ENCODE measurements at places on chromosomes 4 and X.

- no peak for DNase-seq
Measured at GRCh38 chr4:140277576-140277975, 95.9 kb upstream of the SCOC start.

GRCh38 chr4:30840571-30840970 is 120.4 kb downstream of the PCDH7 start:
- no peak for DNase-seq

DNA sequence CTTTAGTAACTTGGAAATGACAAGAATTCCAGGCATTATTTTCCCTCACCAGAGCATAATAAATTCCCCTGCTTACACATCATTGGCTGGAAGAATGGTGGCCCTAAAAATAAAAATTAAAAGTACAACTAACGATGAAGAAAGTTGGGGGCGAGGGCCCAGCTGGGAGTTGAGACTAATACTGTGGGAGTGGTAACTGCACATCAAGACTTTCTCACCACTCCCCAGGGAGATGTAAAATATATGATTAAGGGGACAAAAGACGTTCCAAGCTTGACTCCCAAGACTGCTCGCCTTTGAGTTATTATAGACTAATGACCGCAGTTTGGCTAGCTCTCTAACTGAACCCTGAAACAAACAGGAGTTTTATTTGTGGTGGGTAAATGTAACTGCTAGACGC is 30.0 kb downstream of the SMIM31 start:
- DNase-seq = no peak

DNA sequence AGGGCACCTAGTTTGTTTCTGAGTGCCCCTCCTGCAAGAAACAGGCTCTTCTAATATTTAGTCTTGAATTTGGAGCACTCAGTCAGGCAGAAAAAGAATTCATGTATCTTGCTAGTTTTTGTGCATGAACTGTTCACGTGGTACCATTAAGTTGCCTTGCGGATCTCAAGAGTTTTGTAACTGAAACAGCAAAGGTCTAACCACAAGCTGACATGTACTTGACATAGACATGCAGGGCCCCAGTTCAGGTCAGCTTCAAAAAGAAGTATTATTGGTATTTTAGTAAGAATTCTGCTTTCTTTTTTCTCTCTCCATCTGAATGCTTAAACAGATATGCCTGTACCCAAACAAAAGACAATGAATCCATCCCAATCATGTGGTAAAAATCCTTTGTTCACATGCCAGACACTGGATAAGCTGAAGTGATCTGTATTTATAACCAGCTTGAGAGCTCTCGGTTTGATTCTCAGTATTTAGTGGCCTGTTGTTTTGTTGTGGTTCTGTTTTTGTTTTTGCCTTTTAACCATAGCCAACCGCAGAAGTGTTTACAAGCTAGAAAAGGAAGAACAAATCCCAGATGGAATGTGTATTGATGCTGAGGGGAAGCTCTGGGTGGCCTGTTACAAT is 13.0 kb downstream of the RGN start:
- no peak for DNase-seq

DNA sequence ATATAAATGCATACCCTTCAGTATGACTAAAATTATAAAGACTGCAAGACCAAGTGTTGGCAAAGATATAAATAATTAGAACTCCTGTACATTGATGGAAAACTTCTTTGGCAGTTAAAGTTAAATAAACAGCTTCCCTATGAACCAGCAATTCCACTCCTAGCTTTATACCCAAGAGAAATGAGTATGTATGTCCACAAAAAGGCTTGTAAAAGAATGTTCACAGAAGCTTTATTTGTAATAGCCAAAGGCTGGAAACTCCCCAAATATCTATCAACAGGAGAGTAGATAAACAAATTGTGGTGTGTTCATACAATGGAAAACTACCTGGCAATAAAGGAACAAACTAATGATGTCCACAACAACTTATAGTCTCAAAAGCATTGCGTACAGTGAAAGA is 184.8 kb downstream of the AMELX start:
- DNase-seq = no peak

DNA sequence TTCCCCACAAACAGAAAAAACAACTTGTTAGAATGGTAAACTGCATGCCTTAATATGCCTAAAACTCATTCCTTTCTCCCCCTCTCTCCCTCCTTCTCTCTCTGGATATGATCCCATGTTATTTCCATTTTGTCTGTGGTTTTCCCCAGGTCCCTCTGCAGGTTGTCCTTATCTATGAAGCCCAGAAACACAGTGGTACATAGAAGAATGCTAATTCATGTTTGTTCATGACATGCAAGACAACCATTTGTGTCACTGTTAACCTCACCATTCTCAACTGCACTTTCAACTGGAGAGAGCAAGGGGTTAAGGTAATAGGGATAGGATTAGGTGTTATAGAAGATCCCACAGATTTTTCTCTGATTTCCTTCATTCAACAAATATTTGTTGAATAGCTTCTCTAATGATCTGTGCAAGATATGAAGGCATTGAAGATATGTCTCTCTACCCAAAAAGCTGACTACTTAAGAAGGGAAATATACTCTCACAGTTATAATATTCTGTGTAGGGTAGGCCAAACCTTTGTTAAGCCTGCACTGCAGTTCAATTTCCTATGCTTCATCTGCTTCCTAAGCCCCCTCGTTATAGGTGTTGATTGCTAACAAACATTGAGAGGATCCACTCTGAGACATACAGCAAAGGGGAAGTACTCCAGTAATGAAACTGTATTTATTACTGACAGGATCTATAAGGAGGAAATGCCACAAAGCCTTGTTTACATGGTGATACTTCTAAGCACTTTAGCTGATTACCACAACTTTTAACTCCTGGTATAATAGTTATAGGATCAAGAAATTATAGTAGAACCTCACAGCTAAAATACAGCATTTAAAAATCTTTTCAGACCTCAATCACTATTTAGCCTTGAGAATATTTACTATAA is 96.1 kb downstream of the FRYL start:
- no peak for DNase-seq

GRCh38 chr4:33628296-33628695 is 2616.0 kb downstream of the ARAP2 start:
- no peak for DNase-seq

- DNase-seq = peak; percentile 67
Measured at GRCh38 chrX:120517936-120518335, 42.8 kb downstream of the CUL4B start.

DNA sequence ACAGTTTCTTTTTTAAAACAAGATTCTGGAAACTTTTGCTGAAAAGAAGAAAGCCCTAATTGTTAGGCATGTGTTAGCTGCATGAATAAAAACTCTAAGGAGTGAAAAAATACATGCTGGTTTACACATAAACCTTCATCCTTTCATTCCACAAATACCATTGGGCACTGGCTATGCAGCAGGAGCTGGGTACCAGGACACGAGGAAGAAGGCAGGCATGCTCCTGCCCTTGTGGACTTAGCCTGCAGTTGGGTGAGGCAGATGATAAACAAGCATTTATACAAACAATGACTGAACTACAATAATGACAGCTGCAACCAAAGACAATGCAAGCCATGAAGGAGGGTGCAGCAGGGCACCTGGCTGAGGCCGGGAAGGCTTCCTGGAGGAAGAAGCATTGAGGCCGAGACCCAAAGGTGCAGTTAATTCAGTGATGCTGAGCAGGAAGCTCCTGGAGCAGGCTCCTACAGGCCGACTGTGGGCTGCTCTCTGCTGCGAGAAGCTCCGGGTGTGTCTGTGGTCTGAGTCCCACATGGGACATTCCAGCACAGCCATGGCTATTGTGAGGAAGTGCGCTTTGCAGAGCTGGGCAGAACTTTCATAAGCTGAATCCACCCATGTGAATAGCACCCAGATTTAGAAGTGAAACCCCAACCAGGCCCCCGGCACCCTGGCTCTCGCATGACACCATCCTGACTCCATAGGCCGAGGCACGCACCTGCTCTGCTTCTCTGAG is 44.0 kb upstream of the MXD4 start:
- DNase-seq = no peak

DNA sequence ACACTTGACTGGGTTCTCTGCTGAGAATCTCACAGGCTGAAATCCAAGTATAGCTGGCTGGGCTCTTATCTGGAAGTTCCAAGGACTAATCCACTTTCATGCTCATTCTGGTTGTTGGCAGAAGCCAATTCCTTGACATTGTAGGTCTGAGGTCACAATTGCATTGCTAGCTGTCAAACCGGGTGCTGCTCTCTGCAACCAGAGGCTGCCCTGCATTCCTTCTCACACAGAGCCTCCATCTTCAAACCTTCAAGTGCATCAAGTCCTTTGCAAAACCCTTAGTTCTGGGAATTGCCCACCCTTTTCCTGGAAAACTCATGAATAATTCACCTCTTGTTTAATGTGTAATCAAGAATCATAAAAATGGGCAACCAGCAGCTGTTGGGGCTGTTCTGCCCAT is 404.2 kb downstream of the KCNIP4 start:
- no peak for DNase-seq

GRCh38 chr4:183008492-183008891 is 90.6 kb upstream of the WWC2 start:
- DNase-seq = no peak

- peak; percentile 95 for DNase-seq
Measured at GRCh38 chr4:123555233-123555806, 158.7 kb downstream of the SPRY1 start.

- no peak for DNase-seq
Measured at GRCh38 chrX:78950009-78950835, 5.0 kb downstream of the P2RY10 start.

- no peak for DNase-seq
Measured at GRCh38 chr4:77493120-77493752, 112.4 kb upstream of the CXCL13 start.

- no peak for DNase-seq
Measured at GRCh38 chrX:41025926-41026701, 59.1 kb upstream of the USP9X start.

GRCh38 chrX:11558972-11559371 is 106.7 kb downstream of the ARHGAP6 start:
- DNase-seq = no peak

DNA sequence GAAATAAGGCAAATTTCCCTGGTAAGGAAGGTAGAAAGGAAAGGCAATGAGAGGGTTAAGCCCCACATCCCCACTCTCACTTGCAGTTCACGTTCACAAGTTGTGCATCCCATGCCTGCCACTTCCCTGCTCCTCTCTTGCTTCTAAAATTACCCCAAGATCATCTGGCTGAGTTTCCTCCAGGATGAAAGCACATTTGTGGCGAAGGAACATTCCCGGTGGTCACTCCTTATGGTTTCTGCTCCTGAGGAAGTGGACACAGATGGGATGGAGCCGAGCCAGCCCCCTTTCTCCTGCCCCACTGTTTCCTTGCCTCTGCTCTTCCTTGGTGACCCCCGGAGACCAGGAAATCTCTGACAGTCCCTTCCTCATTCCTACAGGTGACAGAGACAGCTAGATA is 37.5 kb downstream of the SPINK2 start:
- peak; percentile 16 for DNase-seq

DNA sequence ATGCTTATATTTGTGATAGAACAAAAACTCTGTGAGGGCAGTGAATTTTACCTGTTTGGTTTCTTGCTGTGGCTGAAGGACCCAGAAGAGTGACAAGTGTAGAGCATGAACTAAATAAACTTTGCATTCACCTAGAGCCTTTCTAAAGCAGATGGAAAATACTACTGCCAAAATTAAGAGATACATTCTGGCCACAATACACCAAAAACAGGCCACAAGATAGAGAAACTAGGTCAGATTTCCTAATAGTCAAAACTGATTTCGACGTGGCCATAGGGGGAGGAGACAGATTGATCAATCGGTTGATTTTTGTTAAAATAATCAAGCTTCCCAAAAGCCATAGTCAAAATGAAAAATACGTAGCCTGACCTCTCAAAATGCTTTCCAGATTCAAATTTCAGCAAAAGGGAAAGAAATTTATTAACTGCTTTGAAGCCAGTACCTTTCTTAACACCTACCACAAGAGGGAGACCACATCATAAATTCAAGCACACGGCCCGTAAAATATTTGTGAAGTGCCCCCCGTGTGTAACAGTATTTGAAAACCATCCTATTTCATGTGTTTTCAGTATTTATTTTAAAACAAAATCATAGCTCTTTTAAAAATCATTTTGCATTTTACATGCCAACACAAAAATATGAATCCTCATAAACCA is 132.4 kb downstream of the CORIN start:
- peak; percentile 27 for DNase-seq

DNA sequence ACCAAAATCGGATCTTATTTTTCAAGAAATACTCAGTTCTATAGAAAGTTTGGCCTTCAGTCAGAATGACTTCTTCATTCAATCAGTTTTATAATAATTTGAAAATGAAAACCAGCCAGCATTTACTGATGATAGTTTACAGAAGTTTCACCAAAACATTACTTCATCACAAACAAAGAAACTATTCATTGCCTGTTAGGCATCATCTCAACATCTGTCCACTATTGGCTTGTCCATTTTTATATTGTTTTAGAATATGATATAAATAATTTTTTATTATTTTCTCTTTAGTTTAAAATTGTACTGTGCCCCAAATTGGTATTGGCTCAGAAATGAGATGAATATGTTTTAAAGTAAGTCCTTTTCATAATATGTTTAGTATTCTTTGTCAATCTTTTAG is 38.4 kb downstream of the FAT4 start:
- no peak for DNase-seq

- peak; percentile 83 for DNase-seq
Measured at GRCh38 chrX:20680998-20681397, 414.3 kb upstream of the RPS6KA3 start.

DNA sequence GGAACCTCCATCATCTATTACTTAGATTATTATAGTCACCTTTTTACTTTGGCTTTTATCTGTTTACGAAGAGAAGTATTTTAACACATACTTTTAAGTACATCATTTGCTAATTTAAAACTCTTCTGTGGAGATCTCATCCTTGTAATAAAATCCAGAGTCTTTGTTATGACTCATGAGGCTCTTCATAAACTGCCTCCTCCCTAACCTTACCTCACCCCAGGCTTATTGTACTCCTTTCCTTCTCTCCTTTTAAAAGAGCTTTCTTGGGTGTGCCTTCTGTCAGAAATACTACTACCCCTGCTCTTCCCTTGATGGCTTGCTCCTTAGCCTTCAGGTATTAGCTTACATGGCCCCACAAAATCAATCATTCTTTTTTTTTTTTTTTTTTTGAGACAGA is 6.6 kb downstream of the ARL9 start:
- DNase-seq = no peak

GRCh38 chr4:4618847-4619246 is 77.0 kb upstream of the STX18 start:
- no peak for DNase-seq

GRCh38 chrX:537151-537550 is 93.4 kb upstream of the SHOX start:
- no peak for DNase-seq

GRCh38 chr4:16686195-16686594 is 212.2 kb downstream of the LDB2 start:
- peak; percentile 94 for DNase-seq

Data from fibroblast of skin of abdomen (primary cell).